Glutamatergic neuron (in vitro differentiated cells): ENCODE measurements at places on chromosomes 7 and 10.
A peak's percentile ranks its signal among the peaks of the same experiment; 100 is the strongest.

GRCh38 chr7:22229148-22229547, 127.8 kb downstream of the RAPGEF5 start:
- no peaks in the 10 kb centered on the region for H3K36me3 ChIP-seq
- DNase-seq: no peak
- no peak overlapping the region for H3K27ac ChIP-seq
- H3K4me3 ChIP-seq: no peak overlapping the region
- H3K4me1 ChIP-seq: peaks cover under 1% of the 10 kb centered on the region
- H3K27me3 ChIP-seq: no peaks in the 10 kb centered on the region

- no peaks in the 10 kb centered on the region for H3K36me3 ChIP-seq
- no peak for DNase-seq
- peaks cover 13% of the 10 kb centered on the region for H3K4me1 ChIP-seq
- no peaks in the 10 kb centered on the region for H3K27me3 ChIP-seq
Observed at GRCh38 chr7:66756889-66757288, 16.4 kb downstream of the RABGEF1 start.

- no peak overlapping the region for H3K27ac ChIP-seq
- DNase-seq: no peak
- H3K27me3 ChIP-seq: peaks cover 4% of the 10 kb centered on the region
Observed at GRCh38 chr7:132654150-132654549, 77.9 kb upstream of the PLXNA4 start.

DNA sequence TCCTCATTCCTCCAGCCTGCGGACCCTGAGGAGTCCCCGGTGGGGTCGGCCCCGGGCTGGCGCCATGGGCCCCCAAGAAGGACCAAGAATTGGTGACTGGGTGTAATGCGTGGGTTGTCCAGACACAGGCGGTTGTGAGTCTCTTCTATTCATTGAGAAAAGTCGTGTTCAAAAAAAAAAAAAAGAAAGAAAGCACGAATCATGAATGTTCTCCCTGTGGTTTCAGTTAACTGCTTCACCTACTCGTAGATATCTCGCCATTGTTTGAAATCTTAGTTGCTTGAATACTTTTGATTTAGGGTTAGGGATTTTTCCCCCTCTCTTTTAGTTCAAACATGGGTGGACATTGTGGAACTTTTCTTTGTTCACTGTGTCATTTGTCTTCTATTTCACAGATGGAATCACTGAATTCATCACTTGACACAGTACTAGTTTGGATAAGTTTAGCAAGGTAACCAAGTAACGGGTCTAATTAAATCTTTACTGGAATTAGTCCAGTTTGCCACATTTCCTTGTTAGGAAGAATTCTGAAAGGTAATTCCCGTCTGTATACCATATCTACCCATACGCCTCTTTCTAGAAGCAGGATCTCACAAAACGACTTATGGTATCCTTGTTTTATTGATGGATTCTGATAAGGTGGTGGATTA, 775 bp downstream of the STARD3NL start:
- peak overlapping the region; percentile 95 for H3K4me3 ChIP-seq
- peak overlapping the region; percentile 90 for H3K27ac ChIP-seq
- H3K27me3 ChIP-seq: peaks cover 1% of the 10 kb centered on the region
- H3K4me1 ChIP-seq: peaks cover 28% of the 10 kb centered on the region
- DNase-seq: no peak

GRCh38 chr10:107091126-107091525, 73.4 kb downstream of the SORCS1 start:
- DNase-seq: no peak
- no peaks in the 10 kb centered on the region for H3K36me3 ChIP-seq

GRCh38 chr10:63917363-63917762, 396.2 kb downstream of the REEP3 start:
- H3K27ac ChIP-seq: no peak overlapping the region
- H3K36me3 ChIP-seq: no peaks in the 10 kb centered on the region
- DNase-seq: no peak
- no peak overlapping the region for H3K4me3 ChIP-seq

DNA sequence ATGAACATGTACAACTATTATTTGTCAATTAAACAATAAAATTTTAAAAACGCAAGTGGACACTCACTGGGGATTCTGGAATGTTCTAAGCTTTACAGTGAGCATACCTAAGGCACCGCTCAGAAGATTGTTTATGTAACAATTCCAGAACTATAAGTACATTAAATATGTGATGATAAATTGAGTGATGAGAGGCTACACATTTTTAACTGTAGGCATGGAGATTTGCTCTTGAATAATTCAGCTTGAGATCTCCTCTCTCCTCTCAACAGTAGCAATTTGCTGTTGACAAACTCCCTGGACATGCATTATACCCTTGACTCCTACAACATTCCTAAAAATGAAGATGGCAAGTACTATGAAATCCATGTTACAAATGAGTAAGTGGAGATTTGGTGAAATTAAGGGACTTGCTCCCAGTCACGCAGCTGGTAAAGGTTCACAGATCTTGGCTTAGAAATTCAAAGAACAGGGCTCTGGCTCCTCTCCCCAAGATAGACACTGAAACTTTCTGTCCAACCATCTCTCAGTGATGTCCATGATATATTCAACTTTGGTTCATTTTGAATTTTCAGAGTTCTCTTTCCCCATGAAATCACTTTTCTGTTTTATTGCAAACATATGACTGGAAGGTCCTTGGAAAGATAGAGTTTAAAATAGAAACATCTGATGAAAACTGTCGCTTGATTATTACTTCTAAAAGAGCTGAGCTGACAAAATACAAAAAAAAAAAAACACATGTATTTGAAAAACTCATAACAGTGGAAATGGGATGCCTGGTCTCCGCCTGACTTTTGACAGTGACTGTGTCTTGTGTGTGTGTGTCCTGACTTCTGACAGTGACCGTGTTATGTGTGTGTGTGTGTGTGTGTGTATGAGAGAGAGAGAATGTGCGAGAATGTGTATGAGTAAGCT, 488.3 kb downstream of the TNS3 start:
- no peak overlapping the region for H3K27ac ChIP-seq
- DNase-seq: no peak
- no peak overlapping the region for H3K4me3 ChIP-seq

GRCh38 chr10:74586088-74586585, 240.3 kb upstream of the KAT6B start:
- H3K4me3 ChIP-seq: peak overlapping the region; percentile 55
- H3K27ac ChIP-seq: peak overlapping the region; percentile 98
- peaks cover 5% of the 10 kb centered on the region for H3K36me3 ChIP-seq

- H3K36me3 ChIP-seq: peaks cover 19% of the 10 kb centered on the region
- no peaks in the 10 kb centered on the region for H3K27me3 ChIP-seq
- no peak overlapping the region for H3K4me3 ChIP-seq
- H3K27ac ChIP-seq: no peak overlapping the region
Observed at GRCh38 chr7:99112097-99112496, 31.8 kb downstream of the SMURF1 start.
